GM04503 (cell line): ENCODE measurements at places on chromosomes 6 and 20.

- DNase-seq: no peak
These were observed 17.3 kb downstream of the STX7 start for GRCh38 chr6:132495604-132496079.

DNA sequence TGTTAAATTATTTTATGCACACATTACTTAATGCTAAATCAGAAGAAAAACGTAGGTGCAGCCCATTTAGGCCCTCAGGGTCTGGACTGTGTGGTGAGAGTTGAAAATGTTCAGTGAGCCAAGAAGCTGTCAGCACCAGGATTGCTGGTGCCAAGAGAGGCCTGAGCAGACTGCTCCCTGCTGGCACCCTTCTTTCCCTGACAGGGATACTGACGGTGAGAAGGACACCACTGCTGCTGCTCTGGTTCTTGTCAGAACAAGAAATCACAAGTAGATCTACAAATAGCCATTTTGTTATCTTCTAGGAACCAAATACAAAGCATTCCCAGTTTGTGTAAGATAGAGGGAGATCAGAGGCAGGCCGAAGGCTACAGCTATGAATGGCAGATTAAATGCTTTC, 48.7 kb upstream of the CRISP1 start:
- no peak for DNase-seq

- DNase-seq: no peak
These were observed 96.9 kb downstream of the PAK5 start for GRCh38 chr20:9741996-9742395.

- no peak for DNase-seq
These were observed 120.2 kb upstream of the AFDN start for GRCh38 chr6:167706313-167707109.

DNA sequence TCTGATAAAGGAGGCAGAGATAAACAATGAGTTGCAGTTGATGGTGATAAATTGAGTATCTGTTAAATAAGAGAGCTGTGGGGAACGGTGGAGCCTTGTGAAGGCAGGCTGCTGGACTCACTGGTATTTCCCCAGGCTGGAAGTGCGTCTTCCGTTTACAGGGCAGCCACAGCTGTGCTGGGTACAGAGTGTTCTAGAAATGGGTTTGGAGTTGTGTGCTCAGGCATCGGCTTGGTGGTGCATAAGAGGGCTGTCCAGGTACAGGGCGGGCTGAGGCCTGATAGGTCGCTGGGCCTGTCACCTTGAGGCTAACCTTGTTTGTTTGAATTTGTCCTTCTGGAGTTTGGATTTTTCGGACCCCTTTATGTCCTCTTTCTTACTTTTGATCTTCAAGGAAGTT, 39.3 kb downstream of the ARID1B start:
- no peak for DNase-seq
